ENCODE measurements at places on chromosomes 7 and 10.

- DNase-seq: no peak
Observed at GRCh38 chr7:132187869-132188789, 388.1 kb downstream of the PLXNA4 start.

GRCh38 chr10:33067917-33068316 lies 109.9 kb upstream of the ITGB1 start:
- no peak for DNase-seq

- DNase-seq: no peak
Observed at GRCh38 chr7:81887098-81888090, 117.5 kb upstream of the HGF start.

- DNase-seq: no peak
Observed at GRCh38 chr10:122252805-122253204, 18.3 kb upstream of the BTBD16 start.

- no peak for DNase-seq
Observed at GRCh38 chr7:47635091-47636080, 53.5 kb upstream of the TNS3 start.

DNA sequence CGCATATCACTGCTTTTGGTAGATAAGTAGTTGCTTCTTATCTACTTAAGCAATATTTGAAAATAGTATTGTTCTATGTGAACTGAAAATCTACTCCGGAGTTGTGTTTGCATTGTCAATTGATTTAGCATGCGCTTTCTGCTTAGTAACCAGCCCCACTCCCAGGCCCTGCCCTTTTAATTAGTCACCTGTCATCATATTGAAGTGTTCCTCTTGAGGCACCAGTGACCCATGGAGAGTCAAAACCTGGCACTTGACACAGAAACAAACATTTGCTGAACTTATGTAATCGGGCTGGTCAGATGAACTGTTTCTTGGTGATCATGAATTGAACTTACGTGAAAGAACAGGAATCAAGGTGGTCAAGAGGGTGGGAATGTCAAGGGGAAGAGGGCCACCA lies 27.8 kb upstream of the CDHR3 start:
- no peak for DNase-seq

DNA sequence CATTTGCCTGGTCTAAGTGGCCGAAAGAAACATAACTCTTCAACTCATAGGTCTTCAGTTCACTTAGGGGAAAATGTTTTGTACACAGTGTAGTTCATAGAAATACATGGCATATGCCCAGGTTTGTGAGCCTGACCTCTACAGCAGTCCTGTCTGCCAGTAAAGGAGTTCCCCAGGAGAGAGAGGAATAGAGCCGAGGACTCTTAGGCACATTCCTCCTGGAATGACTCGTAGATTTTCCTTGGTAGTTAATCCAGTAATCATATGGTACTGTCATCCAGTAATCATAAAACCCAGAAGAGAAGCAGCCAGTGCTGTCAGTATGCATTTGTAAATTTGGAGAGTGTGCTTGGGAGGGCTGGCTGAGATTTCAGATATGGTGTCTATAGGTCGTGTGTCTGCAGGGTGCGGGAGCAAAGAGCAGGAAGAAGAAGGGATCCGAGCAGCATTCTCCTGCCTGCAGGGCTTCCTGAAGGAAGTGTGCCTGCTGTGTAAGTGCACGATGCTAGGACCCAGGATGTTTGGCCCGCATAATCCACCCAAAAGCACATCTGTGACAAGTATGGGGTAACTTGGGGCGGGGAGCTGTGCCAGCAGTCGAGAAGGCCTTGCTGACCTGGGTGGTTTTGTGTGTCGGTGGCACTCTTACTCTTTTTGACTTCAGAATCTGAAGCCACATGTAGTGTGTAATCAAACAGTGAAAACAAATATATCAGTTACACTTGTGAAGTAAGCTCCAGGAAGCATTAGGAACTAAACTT lies 13.9 kb downstream of the EIF4H start:
- no peak for DNase-seq

DNA sequence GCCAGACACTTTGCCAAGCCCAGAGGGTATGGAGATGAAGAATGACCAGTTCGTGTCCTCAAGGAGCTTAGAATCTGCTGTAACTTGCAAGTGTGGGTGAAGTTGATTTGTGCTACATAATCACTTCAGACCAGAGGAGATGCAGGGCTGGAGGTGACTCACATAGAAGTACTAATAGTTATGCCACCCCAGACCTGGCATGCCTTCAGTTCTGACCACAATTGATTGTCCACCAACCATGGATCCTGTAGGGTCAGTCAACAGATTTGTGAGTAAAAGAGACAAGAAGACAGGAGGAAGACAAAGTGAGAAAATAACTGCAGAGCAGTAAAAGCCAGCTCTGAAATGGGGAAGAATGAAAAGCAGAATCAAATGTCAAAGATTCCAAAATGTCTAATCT lies 51.2 kb upstream of the BMPER start:
- no peak for DNase-seq

DNA sequence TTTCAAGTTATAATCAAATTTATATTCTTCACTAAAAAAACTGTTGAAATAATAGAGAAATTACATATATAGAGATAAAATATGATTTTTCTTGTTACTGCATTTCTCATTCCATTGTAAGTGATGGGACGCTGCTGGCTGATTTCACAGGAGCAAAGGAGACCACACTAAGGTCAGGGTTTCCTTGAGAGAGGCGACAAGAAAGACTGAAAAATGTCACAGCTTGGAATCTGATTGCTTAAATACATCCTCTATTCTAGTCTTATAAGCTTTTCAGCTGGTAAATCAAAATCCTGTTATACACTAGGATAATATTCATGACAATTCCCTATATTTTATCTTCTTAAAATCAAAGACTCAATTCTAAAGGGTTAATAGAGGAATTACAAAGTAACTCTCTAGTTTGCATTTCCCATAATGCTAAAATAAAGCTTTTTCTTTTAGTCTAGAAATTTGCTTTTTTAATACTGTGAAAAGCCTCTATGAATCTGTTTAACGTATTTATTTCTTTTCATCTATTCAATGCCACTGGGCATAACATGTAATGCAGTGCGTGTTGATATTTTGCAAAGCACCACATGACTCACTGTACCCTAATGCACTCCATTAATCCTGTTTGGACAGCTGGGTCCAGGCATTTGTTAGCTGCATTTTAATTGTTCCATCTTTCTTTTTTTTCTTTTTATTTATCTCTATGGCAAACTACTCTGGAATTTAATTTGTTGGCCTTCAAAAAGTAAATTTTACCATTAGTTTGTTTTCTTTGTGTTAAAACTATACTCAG lies 81.7 kb downstream of the RNF32 start:
- DNase-seq: no peak

GRCh38 chr10:76122056-76122455 lies 690.6 kb downstream of the LRMDA start:
- DNase-seq: no peak

GRCh38 chr10:49568235-49568634 lies 29.3 kb upstream of the ERCC6 start:
- DNase-seq: no peak

GRCh38 chr7:87506246-87507180 lies 31.0 kb upstream of the ABCB4 start:
- DNase-seq: no peak

DNA sequence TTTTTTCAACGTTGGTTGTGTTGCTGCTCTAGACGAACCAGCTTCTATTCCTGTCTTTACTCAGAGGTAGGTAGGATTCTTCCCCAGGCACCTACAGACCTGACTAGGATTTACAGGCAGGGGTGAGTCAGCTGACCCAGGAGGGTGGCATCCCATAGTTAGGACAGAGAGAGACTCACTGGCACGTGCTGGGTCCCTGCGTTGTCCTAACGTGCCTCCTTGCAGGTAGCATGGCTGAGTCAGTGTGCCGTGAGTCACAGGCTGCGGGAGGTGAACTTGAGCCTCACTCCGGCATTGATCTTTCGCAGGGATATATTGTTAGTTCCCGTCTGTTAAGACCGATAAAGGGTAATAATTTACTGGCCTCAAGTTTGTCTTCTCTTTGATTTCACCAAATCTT lies 96.5 kb downstream of the PFKFB3 start:
- DNase-seq: no peak

DNA sequence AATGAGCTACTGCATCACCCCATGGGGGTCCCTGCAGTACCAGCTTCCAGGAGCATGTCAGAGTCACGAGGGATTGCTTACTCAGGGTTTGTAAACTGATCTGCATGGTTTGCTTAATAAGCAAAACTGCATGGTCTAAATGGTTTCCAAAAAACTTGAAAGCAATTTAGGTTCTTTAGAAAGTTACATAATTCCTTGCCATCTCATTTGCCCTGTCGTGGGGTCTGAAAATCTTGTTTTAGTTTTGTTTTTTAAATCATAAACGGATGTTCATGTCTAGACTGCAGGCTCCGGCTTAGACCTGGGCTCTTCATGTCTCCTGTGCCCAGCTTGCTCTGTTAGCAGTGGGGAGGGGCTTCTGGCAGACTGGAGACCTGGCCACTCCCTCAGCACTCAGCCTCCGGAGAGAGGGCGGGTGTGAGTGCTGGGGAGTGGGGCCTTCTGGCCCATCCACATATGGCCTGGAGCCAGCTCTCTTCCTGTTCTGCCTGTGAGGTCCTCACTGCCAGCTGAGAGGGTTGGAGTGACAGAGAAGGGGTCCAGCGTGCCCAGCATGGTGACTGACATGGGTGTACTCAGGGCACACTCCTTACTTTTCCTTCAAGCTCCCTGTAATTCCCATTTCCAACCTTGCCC lies 17.5 kb downstream of the PRF1 start:
- no peak for DNase-seq

DNA sequence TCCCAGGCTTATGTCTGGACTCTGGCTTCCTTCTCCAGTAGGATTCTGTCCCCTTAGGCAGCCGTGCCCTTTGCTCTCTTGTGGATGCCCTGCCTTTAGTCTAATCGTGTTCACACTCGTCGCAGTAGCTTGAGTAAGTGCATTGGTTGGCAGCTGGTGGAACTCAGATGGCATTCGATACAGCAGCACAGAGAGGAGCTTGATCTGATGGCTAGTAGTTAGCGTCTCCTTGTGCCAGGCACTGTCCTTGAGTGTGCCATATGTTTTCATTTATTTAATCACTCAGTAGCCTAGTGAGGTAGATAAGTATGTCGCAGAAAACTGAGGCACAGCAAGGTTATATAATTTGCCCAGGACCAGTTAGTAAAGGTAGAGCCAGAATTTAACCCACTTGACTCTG lies 18.2 kb upstream of the PARP12 start:
- DNase-seq: no peak

GRCh38 chr10:24952707-24953645 lies 570 bp upstream of the PRTFDC1 start:
- DNase-seq: peak; percentile 21

DNA sequence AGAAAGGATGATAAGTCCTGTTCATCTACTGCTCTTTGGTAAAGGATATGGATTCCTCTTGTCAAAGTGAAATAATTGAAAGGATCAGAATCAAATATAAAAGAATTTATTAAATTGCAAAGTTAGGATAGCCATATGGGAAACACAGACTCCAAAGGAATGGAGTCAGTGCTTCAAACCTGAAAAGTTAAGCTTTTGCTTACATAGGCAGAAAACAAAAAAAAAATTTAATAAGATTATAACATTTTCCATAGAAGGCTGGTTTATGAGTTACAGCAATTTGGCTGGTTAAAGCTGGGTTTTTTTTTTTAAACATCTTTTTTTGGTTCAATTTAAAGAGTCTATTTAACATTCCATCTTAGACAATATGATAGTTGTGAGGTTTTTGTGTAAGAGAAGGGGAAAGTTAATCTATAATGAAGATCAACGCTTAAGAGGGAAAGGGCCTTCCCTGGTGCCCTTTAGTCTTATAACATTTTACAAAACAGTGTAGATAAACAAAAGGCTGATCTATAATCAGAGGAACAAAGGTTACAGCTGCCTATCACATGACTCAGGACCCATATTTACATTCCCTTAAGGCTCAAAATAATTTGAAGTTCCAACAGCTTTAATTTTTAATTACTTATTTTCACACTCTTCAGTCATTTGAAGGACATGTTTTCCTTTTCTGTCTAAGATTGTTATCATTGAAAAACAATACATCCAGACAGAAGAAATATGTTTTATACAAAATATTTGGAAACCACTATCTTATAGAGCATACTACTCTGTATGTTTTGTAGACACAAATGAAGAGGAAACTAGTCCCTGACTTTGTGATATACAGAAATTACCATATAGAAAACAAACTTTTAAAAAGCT lies 234.3 kb upstream of the MBL2 start:
- no peak for DNase-seq

GRCh38 chr10:92122941-92123450 lies 167.9 kb downstream of the CPEB3 start:
- DNase-seq: no peak

DNA sequence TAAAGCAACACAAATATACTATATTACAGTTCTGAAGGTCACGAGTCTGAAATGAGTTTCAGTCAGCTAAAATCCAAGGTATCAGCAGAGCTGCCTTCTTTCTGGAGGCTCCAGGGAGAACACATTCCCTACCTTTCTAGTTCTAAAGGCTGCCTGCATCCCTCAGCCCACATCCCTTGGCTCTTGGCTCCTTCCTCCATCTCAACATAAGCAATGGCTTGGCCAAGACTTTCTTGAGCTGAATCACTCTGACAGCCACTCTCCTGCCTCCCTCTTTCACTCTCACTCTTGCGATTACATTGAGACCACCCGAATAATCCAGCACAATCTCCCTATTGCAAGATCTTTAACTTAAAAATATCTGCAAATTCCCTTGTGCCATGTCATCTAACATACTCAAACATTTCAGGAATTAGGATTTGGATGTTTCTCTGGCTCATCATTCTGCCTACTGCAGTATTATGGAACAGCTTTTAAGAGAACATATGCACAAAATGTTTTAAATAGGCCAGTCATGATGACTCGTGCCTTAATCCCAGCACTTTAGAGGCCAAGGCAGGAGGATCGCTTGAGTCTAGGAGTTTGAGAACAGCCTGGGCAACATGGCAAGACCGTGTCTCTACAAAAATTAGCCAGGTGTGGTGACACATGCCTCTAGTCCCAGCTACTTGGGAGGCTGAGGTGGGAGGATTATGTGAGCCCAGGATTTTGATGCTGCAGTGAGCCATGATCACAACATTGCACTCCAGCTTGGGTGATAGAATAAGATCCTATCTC lies 144.2 kb upstream of the VSTM2A start:
- DNase-seq: no peak

- DNase-seq: no peak
Observed at GRCh38 chr10:131011936-131012640, 299.4 kb downstream of the TCERG1L start.

GRCh38 chr7:100753750-100754149 lies 20.4 kb downstream of the ZAN start:
- DNase-seq: no peak

- DNase-seq: no peak
Observed at GRCh38 chr7:54898659-54899340, 120.0 kb upstream of the EGFR start.

DNA sequence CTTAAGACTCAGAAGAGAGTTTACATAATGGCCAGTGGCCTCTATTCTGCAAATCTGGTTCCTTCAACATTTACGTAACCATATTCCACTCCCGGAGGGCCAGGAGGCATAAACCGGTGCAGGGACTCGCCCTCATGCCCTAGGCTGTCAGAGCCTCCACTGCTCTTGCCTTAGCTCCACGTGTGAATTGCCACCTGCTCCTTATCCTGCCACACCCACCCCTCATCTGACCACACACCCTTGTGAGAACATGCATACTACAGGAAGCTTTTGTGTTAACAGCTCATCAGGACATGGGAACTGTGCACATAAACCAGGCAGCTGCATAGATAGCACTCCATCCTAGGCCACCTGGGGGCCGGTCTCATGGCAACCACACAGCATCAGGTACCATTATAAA lies 146.7 kb upstream of the PFKP start:
- no peak for DNase-seq
